ENCODE measurements at places on chromosomes 13 and 19.
A peak's percentile ranks its signal among the peaks of the same experiment; 100 is the strongest.

GRCh38 chr13:48859272-48860105 lies 116.2 kb upstream of the FNDC3A start:
- peak; percentile 60 for DNase-seq

DNA sequence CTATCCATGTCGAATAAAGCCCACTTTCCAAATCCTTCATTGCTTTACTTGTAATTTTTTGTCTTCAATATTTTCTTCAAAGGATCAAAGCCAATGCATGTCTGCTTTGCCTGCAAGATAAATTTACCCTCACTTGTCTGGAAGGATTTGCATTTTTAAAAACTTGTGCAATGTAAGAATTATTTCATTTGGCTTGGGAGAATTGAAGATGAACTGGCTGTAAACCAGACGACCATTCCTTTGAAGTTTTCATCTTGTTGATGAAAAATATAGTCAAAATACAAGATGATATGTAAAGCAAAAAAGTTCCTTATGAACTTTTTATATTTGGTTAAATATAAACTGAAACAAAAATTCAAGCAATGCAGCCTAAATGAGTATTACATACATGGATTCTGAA lies 225.0 kb downstream of the SLITRK1 start:
- no peak for DNase-seq

DNA sequence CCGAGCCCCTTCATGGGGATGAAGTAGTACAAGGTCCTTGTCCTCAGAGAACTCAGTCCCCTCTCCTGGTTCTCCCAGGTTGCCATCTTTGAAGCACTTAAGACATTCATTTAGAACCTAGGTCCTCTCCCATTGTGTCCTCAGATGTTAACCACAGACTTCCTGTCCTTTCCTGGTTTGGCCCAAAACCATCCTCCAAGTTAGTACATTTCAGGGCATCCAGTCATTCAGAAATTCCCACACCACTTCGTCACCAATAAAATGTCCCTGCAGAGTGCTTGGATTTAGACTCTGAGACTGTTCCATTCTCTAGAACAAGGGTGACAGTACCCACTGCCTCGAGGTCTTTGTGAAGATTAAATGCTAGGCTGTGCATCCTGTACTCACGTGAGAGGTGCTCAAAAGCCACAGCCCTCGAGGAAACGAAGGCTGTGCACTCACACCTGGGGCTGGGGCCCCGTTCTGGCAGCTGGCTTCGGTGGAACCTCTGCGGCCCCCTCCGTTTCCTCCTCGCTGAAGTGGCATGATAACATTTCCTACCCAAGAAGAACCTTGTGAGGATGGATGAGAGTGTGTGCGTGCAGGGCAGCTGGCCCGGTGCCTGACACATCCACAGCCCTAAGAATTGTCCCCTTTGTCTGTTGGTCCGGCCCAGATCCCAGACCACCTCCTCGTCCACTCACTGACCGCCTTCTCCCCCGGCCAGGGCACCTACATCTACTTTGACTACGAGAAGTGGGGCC lies 4.7 kb downstream of the LENG1 start:
- no peak for DNase-seq

DNA sequence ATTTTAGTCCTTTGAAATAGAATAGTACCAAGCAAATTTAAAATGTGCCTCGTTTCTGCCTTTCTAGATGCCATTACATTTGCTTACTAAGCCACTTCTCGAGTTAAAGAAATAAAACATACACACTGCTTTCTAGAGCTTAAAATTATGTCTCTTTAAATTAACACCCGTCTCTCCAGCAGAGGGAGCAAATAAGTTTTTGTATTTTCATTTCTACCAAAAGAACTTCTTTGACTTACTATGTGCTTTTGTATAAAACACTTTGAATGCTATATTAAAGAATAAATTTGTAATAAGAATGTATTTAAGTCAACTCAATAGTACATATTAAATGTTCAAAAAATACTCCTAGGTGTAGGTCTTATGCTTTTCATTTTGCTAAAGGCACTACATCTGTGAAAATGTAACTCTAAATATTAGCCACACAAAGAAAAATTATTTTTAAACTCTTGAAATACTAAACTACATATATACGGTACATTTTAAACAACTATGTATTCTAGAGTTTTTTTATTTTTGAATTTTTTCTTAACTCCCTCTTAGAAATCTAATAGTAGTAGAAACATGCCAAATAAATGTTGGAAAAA lies 269.3 kb upstream of the MIR17HG start:
- no peak for DNase-seq

- no peak for DNase-seq
Measured at GRCh38 chr19:48807590-48808308, 3.1 kb downstream of the BCAT2 start.

- no peak for DNase-seq
Measured at GRCh38 chr13:26485288-26485687, 72.2 kb upstream of the WASF3 start.

GRCh38 chr19:29873024-29873800 lies 61.4 kb downstream of the CCNE1 start:
- DNase-seq, result no peak

GRCh38 chr13:34256236-34256635 lies 438.3 kb downstream of the RFC3 start:
- no peak for DNase-seq

GRCh38 chr13:57552437-57552836 lies 79.1 kb upstream of the PCDH17 start:
- DNase-seq, result no peak

- DNase-seq, result no peak
Measured at GRCh38 chr19:46862974-46863632, 2.3 kb downstream of the ARHGAP35 start.

GRCh38 chr19:10617409-10618121 lies 7.8 kb upstream of the SLC44A2 start:
- no peak for DNase-seq
